ENCODE measurements at places on chromosomes 12 and 14.

GRCh38 chr12:41293011-41293410, 104.9 kb downstream of the PDZRN4 start:
- DNase-seq, result no peak

DNA sequence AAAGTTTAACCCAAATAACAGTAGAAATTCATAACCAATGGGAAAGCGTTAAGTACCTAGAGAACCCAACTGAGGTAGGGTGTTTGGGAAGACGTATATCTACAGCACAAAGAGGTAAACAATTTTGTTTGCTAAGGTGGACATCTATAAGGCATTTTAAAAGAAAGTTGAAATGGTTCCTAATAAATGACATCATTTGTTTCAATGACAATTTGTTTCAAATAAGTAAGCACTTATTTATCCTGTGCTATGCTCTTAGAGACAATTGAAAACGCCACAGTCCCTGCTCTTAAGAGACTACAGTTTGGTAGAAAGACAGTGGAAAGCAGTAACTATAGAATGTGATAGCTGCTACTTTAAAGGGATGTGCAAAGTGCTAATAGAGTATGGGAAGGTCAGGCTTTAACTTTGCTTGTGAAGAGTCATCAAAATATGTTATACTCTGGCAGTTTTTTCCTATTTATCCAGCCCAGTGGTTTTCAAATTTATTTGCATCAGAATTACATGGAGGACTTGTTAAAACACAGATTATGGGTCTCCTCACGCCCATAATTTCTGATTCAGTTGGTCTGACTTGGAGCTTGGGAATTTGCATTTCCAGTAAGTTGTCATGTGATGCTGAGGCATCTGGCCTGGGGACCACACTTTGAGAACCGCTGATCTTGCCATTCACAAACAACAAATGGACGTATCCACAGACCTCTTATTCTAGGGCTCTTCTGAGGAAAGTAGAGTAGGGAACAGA, 19.6 kb upstream of the SMCO2 start:
- no peak for DNase-seq

- no peak for DNase-seq
These were observed 6.4 kb downstream of the NKX2-1 start for GRCh38 chr14:36513451-36514277.

GRCh38 chr12:100794441-100795173, at the start of gene ANO4:
Gene ANO4 (plus strand): TSS chr12:100794776. CDS start chr12:100901786, 107,010 bp downstream.
- DNase-seq, result no peak

Data from stimulated activated naive CD4-positive, alpha-beta T cell treated with Interleukin-2 at 50 U/mL for 16 hours (primary cell).